Activated CD4-positive, alpha-beta T cell treated with anti-CD3 and anti-CD28 coated beads for 24 hours (primary cell): ENCODE measurements at places on chromosomes 2 and 18.

DNA sequence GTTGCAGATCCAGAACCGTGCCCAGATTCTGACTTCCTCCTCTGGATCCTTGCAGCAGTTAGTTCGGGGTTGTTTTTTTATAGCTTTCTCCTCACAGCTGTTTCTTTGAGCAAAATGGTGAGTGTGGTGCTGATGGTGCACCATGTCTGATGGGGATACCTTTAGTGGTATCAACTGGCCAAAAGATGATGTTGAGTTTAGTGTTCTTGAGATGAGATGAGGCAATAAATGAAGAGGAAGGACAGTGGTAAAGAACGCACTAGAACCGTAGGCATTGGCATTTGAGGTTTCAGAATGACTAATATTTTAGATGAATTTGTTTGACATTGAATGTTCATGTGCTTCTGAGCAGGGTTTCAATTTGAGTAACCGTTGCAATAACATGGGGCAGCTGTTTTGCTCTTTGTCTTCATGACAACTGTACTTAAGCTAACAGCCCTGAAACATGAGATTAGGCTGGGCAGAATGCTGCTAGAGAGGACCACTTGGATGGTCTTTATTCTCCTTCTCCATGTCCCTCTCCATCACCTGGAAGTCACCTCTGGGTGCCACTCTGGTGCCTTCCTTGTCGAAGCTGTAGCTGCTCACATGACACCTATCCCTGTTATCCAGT is 3.9 kb downstream of the CTLA4 start:
- no peak for DNase-seq

- no peak for DNase-seq
These were observed 146.5 kb downstream of the NCKAP5 start for GRCh38 chr2:133421516-133422324.

- DNase-seq = no peak
These were observed 160.4 kb downstream of the GULP1 start for GRCh38 chr2:188452084-188452483.

GRCh38 chr2:232530626-232531260 is 4.8 kb downstream of the CHRND start:
- no peak for DNase-seq

GRCh38 chr2:45889620-45890370 is 238.3 kb downstream of the PRKCE start:
- no peak for DNase-seq

DNA sequence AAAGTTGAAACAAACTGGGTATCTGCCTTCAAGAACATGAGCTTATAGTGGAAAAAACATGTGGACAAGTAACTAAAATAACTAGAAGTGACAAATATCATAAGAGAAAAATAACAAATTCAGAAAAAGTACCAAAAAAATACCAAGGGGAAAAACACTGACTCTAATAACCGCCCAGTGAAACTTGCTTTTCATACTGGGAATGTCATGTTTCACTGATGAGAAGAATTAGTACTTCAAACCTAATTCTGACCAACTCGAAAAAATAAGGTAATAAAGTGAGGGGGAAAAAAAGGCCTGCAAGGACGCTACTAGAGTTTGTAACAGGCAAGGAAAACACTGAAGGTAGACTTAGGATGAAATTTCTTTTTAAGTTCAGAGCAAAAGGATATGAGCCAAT is 83.6 kb downstream of the RTTN start:
- no peak for DNase-seq

GRCh38 chr2:129895526-129896082 is 83.9 kb upstream of the RAB6C start:
- DNase-seq = no peak

GRCh38 chr2:3130889-3131635 is 246.6 kb downstream of the EIPR1 start:
- no peak for DNase-seq

DNA sequence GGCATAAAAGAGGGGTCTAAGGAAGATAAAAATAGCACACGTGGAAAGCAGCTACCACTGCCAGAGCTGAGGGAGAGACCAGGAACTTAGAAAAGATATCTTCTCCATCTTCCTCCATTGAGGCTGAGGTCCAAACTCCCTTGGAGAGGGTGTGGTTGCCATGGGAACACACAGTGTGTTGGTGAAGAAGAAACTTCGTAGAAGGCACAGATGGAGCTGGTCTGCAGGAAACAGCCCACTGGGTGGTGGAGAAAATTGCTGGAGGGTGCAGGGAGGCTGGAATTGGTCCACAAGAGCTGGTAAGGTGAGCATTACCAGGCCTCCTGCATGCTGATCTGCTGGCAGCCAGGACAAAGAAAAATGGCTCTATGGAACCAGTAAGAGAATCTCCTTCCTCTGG is 191.0 kb downstream of the HRH4 start:
- no peak for DNase-seq

- DNase-seq = no peak
These were observed 3.0 kb upstream of the CEP68 start for GRCh38 chr2:65053199-65053598.

DNA sequence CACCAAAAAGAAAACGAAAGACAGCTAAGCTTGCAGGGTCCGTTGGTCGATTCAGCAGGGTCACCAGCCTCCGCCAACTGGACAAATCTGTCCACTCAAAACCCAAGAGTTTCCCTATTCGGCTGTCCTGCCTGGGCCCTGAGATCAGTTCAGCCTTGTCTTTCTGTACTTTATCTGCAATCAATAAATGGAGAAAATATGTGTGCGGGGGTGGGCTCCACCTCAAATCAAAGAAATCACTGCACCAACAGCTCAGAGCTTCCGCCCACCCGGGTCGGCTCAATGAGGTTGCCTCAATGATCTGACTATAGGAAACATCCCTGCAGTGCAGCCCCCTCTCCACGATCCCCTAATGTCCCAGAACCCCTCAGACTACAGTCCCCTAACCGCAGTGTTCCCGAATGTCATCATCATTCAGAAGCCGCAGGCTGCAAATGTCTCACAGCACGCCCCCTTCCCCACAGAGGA is 447 bp downstream of the GGCX start:
- no peak for DNase-seq

DNA sequence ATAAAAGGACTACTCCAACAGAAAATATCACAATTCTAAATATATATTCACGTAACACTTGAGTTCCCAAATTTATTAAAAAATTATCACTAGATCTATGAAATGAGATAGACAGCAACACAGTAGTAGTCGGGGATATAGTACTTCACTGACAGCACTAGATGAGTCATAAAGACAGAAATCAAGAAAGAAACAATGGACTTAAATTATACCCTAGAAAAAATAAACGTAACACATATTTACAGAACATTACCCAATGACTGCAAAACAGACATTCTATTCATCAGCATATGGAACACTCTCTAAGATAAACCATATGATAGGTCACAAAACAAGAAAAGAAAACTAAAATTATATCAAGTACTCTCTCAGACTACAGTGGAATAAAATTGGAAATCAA is 429.4 kb downstream of the MBD2 start:
- DNase-seq = no peak

GRCh38 chr2:168178520-168179324 is 68.7 kb downstream of the STK39 start:
- DNase-seq = no peak

- DNase-seq = no peak
These were observed 369.7 kb downstream of the DCDC2C start for GRCh38 chr2:4073026-4073569.

DNA sequence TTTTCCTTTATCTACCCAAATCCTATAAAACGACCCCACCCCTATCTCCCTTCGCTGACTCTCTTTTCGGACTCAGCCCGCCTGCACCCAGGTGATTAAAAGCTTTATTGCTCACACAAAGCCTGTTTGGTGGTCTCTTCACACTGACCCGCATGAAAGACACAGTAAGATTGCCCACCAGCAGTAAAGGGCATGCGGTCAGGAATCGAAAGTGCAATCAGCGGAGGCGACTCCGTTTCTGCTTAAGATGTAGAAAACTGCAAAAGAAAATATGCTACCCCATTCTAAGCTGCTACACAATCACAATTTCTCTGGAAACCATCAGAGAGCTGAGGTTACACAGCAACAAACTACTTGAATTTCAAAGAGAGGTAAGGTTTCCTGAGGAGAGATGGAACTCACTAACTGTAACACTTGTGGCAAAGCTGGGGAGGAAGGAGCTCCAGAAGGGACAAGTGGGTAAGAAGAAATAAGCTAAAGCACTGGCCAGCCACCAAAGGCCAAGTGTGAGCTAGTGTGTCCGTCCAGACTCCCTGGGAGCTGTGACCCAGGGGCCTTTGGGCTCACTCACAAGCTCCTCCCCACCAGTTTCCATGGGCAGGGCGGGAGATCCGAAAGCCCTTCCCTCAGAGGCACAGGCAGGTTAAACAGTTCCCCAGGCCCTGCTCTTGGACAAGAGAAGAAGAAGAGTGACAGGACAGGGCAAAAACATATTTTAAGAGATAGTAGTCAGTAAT is 72.8 kb upstream of the TGFA start:
- DNase-seq = no peak

- DNase-seq = no peak
These were observed 58.9 kb downstream of the EPHA4 start for GRCh38 chr2:221513232-221513631.

DNA sequence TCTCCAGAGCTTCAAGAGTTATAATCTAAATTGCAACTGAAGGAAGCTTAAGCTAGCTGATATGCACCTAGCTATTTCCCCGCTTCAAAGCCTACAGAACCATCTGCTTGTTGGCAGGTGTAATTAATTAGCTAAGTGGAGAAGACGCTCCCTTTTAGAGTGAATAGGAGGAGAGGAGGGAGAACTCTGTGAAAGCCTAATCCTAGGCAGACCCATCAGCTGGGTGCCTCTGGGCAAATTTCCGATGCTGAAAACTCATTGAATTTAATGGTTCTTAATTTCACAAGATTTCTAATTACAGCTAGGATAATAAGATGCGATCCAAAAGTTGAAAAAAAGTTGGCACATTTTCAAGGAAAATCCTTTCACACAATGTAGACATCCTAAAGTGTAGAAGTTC is 735.9 kb downstream of the ERBB4 start:
- DNase-seq = no peak

- DNase-seq = no peak
These were observed 17.1 kb downstream of the GATA6 start for GRCh38 chr18:22186484-22186971.

DNA sequence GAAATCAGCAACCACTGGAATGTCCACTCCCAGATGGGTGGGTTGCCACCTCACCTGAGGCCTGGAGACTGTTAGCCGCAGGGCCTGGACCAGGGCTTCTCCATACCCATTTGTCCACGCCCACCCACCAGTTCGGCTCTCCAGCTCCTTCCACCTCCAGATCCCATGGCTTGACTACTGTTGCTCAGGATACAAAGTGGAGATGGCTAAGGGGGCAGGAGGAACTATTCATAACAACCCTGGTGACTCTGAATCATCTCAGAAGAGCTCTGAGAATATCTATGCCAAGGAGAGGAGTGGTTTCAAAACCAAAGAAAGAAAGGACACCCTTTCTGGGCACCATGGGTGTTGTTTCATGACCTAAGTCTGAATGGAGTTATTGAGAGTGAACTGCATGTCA is 145.8 kb downstream of the LAMA3 start:
- no peak for DNase-seq

GRCh38 chr18:78768221-78768620 is 211.4 kb upstream of the SALL3 start:
- DNase-seq = no peak

DNA sequence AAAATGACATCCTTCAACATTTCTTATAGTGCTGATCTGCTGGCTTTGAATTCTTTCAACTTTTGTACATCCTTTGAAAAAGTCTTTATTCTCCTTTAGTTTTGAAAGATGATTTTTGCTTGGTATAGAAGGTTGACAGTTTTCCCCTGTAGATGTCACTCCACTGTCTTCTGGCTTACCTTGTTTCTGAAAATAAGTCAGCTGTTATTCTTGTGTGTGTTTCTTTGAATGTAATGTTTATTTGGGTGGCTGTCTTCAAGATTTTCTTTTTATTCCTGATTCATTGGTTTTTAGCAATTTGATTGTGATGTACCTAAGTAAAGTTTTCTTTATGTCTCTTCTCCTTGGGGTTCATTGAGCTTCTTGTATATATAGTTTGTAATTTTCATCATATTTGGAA is 47.6 kb downstream of the ACTR3 start:
- DNase-seq = no peak

DNA sequence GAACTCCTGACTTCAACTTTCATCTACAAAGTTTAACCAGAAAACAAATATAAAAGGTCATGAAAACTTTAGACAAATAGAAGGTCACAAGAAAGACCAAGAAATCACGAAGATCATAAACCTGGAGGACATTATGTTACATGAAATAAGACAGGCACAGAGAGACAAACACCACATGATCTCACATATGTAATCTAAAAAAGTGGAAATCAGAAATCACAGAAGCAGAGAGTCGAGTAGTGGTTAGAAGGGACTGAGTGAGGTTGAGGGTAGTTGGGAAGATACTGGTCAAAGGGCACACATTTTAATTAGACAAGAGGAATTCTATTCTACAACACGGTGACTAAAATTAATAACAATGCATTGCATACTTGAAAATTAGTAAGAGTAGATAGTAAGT is 1.4 kb downstream of the GCFC2 start:
- no peak for DNase-seq

GRCh38 chr2:201127570-201127969 is 11.6 kb downstream of the CFLAR start:
- no peak for DNase-seq

DNA sequence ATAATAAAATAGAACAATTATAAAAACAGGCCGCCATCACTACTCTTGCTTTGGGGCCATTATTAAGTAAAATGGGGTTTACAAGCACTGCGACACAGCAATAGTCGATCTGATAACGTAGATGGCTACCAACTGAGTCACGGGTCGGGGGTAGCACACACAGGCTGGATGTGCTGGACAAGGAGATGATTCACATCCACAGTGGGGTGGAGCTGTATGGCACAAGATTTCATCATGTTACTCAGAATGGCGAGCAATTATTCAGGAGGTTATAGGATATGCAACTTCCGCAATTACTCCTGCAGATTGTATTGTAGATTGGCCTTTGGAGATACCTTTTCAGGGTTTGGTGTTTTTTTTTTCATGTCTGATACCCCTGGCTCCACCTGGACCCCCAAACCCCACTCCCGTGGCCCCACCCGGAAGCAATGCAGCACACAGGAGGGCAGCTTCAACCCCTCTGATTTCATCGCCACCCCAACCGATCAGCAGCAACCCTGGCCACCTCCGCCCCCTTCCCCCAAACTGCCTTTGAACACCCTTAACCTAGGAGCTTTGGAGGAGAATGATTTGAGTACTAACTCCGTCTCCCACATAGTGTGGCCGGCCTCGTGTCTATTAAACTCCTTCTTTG is 21.4 kb upstream of the MLPH start:
- DNase-seq = no peak
